GOT3 (cell line): ENCODE measurements at places on chromosomes 1 and 21.
A peak's percentile ranks its signal among the peaks of the same experiment; 100 is the strongest.

DNA sequence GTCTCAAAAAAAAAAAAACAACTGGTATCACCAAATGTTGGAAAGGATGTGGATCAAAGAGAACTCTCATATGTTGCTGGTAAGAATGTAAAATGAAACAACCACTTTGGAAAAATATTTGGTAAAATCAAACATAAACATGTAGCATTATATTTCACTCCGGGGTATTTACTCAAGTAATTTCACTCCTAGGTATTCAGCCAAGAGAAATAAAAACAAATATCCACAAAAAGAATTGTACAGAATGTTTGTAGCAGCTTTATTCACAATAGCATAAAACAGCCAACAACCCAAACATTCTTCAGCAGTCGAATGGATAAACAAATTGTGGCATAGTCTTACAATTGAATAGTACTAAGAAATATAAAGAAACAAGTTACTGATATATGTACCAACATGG lies 32.4 kb upstream of the ZSWIM5 start:
- DNase-seq: no peak

GRCh38 chr1:1304331-1305299 lies 3.1 kb downstream of the ACAP3 start:
- DNase-seq: no peak

- DNase-seq: no peak
Measured at GRCh38 chr1:236168716-236169429, 26.5 kb downstream of the GPR137B start.

- no peak for DNase-seq
Measured at GRCh38 chr1:203930342-203930741, 68.9 kb downstream of the SNRPE start.

- no peak for DNase-seq
Measured at GRCh38 chr1:204104331-204105130, 31.6 kb downstream of the SOX13 start.

DNA sequence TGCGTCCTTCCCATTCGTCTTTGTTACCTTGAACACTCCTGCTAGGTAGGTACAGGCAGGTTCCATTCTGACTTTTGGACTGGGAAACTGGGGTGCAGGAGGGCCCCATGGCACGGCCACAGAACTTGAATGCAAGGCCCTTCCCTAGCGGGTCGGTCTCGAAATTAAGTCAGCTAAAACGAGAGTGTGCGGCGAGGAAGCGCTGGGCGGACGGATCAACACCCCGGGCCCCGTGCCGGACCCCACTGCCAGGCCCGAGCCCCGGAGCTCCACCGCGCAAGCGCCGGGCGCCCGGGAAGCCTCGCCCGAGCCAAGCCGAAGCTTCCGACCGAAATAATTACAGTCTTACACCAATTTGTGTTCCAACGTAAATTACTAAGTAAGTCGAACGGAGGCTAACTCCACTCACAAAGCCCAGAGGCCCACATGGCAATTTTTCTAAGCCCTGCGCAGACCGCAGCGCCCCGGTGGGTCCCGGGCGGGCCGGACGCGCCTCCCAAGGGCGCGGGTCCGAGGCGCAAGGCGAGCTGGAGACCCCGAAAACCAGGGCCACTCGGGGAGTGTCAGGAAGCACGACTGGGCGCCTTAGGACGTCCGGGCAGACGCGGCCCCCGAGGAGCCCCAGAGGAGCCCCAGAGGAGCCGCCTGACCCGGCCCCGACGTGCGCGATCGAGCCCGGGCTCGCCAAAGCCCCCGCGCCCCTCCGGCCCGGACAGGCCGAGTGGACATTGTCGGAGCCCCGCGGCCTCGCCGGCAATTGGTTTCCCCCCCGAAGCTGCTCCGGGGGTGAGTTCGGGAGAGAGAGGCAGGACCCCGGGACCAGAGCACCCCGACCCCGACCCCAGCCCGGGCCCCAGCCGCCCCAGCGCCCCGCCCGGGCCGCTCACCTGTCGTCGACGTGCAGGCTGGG lies 624 bp downstream of the RIPK4 start:
- no peak for DNase-seq

DNA sequence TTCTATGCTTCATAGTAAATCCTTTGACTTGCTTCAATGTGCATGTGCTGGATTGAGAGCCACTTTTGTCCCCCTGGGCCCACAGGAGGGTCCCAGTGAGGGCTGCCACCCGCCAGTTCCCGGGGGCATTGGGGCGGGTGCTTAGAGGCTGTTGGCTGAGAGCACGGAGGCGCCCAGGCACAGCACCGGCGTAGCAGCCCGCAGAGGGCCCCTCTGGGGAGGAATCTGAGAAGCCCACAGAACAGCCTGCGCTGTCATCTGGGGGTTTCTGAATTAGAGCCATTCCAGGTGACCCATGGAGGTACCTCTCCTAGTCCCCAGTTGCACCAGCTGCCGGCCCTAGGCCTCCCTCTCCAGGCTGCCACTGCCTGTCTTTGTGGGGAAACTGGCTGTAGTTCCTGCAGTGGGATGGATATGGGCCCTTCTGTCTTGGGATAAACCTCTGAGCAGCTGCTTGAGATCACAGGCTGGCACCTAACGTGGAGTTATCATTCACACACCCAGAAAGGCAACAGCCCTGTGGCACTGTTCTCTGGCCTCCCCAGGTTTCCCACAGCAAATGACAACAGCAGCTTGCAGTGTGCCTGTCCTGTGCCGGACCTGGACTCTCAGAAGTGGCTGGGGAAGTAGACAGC lies 39.5 kb downstream of the TMEM51 start:
- no peak for DNase-seq

- DNase-seq: no peak
Measured at GRCh38 chr1:3461934-3462275, 7.4 kb downstream of the ARHGEF16 start.

- no peak for DNase-seq
Measured at GRCh38 chr21:35226968-35227744, 178.1 kb upstream of the RUNX1 start.

DNA sequence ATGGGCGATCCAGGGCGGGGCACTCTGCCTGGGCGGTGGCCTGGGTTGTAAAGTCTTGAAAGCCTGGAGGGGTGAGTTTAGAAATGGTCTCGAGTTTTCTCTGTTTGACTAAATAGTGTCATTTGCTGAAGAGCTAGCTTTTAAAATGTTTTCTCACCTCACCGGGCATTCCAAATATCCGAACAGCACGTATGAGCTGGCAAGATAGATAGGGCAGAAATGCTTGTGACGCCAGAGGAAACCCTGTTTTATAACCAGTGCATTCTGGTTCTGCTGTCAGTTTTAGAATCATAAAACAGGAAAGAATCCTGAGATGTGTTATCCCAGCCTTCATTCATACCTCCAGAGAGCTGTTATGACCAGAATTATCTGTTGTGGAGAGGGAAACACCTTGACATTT lies 725 bp downstream of the RTCA start:
- no peak for DNase-seq

DNA sequence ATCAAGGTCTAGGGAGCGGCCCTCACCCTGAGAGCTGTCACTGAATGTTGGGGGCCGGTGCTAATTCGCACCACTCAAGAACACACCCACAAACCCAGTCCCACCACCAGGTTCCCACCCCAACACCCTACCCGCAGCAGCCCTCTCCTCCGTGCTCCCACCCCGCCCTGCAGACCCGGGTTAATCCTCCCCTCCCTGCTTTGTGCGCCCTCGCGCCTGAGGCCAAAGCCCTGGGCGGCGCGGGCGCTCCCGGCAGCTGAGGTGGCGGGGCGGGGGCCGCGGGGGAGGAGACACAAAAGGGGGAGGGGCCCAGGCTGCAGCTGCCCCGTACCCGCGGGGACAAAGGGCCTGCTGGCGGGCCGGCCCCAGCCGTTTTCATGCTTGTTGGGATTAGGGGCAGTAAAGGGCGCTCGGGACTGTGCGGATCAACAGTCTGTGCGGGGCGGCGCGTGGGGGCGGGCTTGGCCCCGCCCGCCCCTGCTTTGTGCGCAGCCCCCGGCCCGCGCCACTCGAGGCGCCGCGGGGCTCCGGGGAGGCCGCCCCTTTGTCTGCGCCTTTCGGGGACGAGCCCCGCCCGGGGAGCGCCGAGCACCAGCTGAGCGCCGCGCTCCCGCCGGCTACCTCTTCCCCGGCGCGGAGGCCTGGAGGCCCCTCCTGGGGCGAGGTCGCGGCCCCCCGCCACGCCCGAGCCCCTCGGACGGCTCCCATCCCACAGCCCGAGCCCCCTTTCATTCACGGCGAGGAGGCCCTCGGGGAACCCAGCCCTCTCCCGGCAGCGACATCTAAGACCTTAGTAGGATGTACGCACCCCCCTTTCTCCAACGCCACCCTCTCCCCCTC lies 10.9 kb downstream of the C1orf216 start:
- no peak for DNase-seq

- no peak for DNase-seq
Measured at GRCh38 chr21:45427331-45428271, 22.6 kb downstream of the COL18A1 start.

DNA sequence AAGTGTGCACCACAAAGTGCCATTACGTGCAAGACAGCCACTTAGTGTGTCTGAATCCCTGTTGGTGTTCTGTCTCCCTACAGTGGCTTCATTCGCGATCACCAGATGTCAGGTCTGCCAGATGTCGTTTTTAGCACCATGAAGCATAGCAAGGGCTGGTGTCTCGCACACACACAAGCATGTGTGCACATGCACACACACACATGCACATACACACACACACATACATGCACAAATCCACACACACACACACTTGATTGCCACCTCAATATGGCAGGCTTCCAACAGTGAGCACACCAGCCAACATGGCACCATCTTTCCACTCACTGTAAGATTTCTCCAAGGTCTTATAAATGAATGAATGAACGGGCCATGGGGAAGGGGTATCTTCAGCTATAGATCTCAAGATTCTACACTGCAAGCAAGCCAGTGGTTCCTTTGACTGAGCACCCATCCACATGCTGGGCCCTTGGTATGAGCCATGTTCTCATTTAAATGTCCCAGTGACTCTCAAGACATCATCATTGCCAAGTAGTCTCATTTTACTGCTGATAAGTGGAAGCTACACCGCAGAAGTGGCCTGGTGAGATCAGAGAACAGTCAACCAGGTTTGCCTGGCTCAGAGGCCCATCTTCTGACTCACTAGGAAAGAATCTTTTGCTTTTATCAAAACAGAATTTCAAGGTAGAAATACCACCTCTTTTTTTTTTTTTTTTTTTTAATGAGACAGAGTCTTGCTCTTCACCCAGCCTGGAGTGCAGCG lies 84.9 kb downstream of the SIM2 start:
- DNase-seq: no peak

DNA sequence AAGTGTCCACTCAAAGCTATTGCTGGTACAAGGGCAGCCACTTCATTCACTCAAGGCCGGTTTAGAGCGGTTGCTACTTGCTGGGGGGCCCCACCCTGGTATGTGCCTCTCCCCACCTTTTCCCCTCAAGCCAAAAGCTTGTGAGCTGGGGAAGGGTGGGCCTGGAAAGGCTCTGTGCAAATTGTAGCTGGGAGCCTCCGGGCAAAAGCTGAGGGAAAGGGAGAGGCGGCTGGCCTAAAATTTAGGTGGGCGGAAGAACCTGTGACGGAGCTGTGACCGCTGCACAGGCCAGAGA lies 306 bp upstream of the SH3D21 start:
- DNase-seq: no peak

GRCh38 chr1:44068442-44068921 lies 37.2 kb upstream of the SLC6A9 start:
- no peak for DNase-seq

- peak; percentile 73 for DNase-seq
Measured at GRCh38 chr21:45874716-45875415, 106.7 kb upstream of the COL6A1 start.

- no peak for DNase-seq
Measured at GRCh38 chr1:227776331-227776771, 39.1 kb upstream of the PRSS38 start.

- DNase-seq: no peak
Measured at GRCh38 chr1:183911285-183911684, 106.4 kb downstream of the RGL1 start.

GRCh38 chr21:38930066-38930465 lies 124.3 kb downstream of the ETS2 start:
- no peak for DNase-seq

GRCh38 chr1:11804666-11805421 lies 920 bp downstream of the MTHFR start:
- no peak for DNase-seq

GRCh38 chr21:46554431-46555224 lies 50.3 kb downstream of the S100B start:
- no peak for DNase-seq

DNA sequence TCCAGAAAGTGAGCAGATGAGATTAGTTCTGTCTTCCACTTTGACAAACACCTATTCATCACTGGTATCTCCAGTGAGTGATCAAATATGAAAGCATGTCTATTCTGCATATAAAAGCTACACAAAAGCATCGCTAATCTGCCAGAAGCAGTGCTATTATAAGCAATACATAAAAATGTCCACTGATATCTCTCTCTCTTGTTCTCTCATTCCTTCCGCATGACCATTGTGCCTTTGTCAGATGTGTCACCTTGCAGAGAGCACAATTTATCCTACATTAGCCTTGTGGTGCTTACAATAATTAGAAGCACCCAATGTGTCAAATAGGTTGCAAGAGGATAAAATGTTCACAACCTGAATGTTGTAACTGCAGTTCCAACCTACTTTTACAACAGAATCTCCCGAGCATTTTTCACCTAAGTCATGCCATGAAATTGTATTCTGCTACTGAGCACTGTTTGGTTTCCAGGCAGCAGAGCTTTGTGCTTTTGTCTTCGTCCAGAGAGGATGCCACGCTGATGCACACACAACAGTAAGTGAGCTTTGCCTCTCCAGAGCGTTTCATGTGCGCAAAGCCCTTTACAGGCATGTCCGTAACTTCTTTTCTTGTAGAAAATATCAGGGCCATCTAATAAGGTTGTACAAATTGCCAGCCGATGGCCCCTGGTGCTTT lies 198.7 kb upstream of the PLD5 start:
- DNase-seq: no peak

DNA sequence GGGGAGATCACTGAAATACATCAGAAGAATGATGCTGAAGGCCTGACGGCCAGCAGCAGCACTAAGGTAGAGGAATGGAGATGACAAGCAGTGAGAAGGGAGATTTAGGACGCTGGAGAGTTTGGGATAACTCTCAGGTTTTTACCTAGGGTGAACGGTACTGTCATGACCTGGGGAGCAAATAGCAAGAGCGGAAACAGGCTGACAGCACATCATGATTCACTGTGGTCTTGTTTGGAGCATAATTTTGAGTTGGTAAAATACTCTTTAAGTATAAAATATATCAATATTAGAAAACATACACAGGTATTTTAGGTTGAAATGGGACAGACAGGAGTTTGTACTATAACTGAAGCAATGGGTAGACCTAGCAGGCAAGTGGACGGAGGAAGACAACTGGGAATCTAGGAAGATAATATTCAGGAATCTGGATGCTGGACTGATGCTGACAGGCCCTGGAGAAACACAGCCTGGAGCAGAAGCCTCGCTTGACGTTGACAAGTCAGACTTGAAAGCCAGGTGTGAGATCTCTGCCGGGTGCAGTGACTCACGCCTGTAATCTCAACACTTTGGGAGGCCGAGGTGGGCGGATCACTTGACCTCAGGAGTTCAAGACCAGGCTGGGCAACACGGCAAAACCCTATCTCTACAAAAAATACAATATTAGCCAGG lies 33.3 kb downstream of the ALG14 start:
- no peak for DNase-seq

DNA sequence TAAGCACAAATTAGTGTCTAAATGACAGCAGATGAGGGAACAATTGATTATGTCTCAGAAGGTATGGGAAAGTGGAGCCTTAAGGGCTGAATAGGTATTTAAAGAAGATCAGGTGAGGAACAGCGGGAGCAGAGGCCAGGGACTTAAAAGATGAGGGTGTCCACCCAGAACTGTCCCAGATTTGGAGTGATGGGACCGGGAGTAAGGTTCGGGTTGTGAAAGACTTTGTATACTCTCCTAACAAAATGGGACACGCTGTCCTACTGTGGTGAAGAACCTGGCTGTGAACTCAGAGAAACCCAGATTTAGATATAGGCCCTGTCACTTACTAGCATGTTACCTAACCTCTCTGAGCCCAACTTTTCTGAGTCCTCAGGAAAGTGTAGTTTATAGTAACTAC lies 140.6 kb downstream of the C1orf21 start:
- DNase-seq: no peak
